ENCODE measurements at places on chromosomes 3 and 15.

DNA sequence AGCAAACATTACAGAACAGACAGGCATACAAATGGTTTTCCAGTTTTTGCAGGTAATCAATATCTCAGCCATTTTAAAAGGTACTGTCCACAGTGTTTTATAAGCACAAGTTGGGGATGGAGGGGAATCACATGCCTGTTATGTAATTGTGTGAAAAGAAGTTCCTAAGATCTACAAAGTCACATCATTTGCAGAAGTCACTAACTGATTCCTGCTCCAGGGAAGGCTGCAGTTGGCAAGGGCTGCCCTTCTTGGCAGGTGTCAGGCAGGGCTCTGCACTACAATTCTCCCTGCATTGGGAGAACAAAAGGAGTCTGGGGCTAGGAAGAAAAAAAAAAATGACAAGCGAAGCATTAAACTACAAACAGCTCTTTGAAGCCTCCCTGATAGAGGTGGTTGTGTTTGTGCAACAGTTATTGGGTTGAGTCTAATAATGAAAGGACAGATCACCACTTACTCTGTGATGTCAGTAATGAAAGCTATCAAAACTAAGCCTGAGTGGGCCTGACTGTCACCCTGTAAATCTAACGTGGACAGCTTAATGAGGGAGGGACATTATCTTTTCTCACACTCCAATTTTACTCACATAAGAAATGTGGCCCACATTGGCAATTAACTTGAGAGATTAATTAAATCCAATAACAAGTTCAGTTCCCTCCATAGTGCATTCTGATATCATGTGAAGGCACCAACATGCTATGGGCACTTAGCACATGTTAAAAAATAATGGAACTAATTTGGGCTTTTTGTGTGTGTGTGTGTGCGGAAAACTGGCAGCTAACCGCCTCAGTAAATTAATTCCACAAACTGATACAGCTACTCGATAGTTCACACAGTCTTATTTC, 242.9 kb downstream of the FHIT start:
- DNase-seq, result no peak

DNA sequence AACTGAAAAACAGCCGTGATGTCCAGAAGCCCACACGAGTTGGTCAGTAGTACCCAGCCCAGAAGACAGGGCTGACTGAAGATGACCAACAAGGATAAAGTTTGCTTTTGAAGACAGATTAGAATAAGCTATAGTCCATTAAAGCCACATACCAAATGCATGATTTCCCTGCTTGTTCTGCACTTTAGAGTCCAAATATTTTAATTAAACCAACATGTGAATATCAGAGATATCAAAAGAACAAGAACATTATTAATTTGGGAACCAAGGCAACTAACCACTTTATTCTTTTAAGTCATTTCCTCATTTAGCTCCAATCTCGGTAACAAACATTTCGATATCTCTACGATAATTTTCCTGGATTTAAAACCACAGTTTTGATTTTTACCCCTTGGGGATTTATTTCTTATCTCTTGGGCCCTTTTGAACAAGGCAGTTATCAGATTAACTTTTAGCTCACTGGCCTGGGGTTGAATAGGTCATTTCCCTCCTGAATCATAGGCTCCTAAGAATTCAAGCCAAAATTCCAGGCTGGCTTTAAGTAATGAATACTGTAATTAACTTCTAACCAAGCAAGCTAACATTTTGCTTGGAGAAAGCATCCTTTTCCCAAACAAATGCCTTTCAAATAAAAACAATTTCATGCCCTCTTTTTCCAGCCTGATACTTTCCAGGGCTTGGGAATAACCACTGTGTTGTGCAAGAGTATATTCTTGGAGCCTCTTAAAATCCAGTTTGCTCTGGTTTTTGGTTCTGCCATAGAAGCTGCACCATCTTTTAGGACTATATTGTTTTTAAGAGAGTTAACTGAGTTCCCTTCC, 102.9 kb upstream of the NR2E3 start:
- DNase-seq, result no peak

GRCh38 chr3:38297947-38298711, 16.0 kb downstream of the SLC22A14 start:
- DNase-seq, result no peak

GRCh38 chr3:99817047-99817436, 620 bp upstream of the CMSS1 start:
- DNase-seq, result no peak

- no peak for DNase-seq
Observed at GRCh38 chr3:114863848-114864247, 283.2 kb downstream of the ZBTB20 start.

GRCh38 chr3:38139652-38140051, 1.2 kb downstream of the MYD88 start:
- DNase-seq, result no peak

- no peak for DNase-seq
Observed at GRCh38 chr3:100407164-100407563, 5.8 kb downstream of the LNP1 start.

- no peak for DNase-seq
Observed at GRCh38 chr3:182046166-182046764, 334.5 kb downstream of the SOX2 start.

DNA sequence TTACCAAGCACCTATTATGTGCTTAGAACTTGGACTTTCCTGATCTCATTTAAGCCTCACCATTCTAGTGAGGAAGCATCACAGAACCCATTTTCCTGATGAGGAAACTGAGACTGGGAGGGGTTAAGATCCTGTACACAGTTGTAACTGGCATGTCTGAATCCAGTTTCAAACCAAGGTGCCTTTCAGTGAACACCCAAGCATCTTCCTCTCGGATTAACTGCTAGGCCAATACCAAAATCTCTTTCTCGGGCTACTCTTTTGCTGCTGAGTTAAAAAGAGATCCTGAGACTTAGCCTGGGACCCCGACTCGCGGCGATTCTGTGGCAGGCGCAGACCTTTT, 578 bp upstream of the CEMIP start:
- no peak for DNase-seq

DNA sequence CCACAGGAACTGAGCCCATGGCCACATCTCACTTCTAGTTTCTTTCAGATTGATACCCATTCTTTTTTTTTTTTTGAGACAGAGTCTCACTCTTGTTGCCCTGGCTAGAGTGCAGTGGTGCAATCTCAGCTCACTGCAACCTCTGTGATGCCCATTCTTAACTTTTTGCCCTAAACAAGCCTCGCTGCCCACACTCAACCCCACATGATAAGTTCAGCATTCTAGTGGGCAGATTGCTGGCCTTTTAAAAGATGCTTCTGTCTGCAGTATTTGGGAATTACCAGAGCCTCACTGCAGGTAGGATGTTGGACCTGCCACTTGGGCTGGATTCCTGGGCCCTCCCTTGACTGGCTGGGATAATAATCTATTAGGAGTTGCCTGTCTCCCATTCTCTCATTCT, 51.0 kb downstream of the TRANK1 start:
- DNase-seq, result no peak

DNA sequence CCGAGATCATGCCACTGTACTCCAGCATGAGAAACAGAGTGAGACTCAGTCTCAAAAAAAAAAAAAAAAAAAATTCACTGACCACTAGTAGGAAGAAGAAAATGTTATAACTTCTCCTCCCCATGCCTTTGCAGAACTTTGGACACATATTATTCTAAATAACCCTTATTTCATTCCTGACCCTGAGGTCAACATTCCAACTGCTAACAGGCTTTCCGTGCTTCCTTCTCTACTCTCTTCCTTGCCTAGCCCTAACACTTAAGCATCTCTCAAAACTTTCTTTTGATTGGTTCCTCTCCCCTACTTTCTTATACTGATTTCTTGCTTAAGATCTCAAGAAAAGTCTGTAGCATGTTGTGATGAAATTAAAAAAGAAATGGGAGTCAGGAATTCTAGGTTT, 146.8 kb downstream of the MEX3B start:
- no peak for DNase-seq

DNA sequence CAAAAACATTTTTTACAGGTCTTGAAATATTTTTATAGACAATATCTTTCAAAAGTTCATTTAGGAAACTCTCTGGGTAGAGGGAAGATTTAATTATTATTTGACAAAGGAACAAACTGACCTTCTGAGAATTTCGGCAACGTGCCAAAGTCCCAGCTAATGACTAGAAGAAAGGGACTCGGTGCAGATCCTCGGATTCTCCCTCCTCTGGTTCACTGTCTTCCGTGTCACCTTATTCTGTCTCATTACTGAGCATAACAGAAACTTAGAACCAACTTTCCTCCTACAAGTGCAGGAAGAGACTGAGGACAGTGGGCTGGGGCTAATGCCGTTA, 339.1 kb downstream of the MECOM start:
- DNase-seq, result no peak

GRCh38 chr3:160851629-160852210, 95.7 kb downstream of the PPM1L start:
- DNase-seq, result no peak

DNA sequence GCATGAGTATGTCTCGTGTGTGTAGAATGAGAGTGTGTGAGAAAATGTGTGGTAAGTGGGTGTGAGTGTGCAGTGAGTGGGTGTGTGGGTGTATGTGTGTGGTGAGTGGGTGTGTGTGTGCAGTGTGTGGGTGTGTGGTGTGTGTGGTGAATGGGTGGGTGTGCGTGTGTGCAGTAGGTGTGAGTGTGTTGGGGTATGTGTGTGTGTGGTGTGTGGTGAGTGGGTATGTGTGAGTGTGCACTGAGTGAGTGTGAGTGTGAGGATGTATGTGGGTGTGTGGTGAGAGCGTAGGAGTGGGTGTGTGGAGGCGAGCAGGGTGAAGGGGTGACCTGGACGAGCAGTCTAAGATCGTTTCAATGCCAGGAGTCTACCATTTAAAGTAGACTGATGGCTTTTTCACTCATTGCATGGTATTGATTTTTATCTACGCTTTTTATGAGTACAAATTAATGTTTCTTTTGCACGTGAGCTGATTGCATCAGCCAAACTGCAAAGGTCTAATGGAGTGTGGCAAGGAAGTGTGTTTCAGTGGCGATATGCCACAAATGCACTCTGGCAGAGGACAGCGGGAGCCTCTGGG, 1.6 kb upstream of the CPN2 start:
- DNase-seq, result no peak

GRCh38 chr15:39432026-39432425, 148.9 kb upstream of the THBS1 start:
- no peak for DNase-seq

DNA sequence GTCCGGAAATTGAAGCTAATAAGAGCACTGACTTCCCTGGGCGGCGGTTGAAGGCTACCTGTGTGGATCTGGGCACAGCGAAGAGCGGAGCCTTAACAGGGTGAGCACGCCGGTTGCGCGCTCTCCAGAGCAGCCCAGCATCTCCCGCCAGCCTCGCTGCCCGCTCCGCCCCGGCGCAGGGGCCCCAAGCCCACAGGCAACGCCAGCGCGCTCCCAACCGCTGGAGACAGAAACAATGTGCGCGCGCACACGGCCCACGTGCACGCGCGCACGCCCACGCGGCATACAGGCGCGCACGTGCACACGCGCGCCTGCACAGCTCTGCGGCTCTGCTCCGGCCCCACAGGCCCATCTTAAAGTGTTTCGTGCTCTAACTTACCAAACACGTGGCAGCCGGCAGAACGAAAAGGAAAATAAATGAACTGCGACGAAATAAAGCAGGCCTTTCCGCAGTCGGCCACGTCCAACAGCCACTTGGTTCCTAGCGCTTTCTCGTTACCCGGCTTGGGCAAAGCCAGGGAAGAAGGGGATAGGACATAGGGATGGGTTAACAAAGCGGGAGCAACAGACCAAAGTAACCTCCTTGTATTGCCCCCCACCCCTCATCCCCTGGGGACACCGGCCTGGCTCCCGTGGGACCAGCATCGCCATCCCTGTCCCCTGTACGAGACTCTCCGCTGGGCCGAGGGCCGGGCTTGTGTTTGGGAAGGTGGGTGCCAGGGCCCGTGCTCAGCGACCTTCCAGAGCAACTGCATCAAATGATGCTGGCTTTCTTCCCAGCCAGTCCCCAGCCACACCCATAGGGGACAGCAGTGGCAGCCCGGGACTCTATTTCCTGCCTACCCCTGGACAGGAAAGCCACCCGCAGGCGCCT, 203.7 kb downstream of the ABHD5 start:
- DNase-seq, result peak; percentile 20

GRCh38 chr15:28994142-28994830, 108.5 kb downstream of the APBA2 start:
- no peak for DNase-seq

DNA sequence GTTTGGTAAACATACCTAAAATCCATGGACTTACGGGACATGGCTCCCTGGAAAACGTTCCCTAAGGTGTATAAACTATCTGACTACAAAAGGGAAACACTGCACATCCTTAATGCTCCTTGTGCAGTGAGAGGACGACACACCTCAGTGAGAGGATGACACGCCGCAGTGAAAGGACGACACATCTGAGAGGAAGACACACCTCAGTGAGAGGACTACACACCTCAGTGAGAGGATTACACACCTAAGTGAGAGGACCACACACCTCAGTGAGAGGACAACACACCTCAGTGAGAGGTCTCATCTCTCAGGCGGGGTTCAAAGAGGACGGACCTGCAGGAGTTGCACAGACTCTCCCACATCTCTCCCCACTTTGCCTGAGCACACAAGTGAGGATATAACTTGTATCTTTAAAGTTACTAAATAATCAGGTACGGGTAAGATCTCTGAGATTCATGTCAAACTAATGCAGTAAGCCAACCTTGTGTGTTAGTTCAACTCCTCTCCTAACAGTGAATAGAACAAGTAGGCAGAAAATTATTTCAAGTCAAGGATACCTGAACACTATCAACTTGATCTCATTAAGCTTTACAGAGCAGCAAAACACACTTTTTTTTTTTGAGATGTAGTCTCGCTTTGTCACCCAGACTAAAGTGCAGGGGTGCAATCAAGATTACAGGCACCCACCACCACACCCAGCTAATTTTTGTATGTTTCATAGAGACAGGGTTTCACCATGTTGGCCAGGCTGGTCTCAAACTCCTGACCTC, 32.1 kb downstream of the HERC2 start:
- DNase-seq, result no peak

DNA sequence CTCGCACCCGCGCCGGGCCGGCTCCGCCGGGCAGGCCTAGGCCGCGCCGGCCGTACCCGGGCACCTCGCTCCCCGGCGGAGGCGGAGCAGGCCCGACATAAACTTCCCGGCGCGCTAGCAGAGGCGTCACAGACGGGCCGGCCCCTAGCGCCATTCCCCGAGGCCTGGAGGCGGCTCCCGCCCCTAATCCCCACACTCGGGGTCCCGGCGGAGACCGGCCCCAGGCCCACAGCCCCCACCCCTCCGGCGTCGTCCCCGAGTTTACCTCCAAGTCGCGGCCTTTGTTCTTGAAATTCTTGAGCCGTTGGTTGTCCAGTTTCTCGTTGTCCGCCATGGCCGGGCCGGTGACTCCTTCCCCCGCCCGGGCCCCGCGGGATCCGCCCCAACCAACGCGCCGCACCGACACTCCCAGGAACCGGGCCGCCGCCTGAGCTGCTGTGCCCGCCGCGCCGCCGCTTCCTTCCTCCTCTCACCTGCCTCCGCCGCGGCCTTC, 376 bp downstream of the KPNA4 start:
- DNase-seq, result peak; percentile 90
